CD4-positive, alpha-beta T cell treated with Interleukin-10 for 1 hour (primary cell): ENCODE measurements at places on chromosomes 16 and 17.

- no peak for DNase-seq
Observed at GRCh38 chr16:81318711-81319110, 3.9 kb downstream of the GAN start.

GRCh38 chr16:14337303-14338191, 266.4 kb downstream of the MRTFB start:
- DNase-seq = no peak

GRCh38 chr17:75094871-75095399, 7.2 kb downstream of the SLC16A5 start:
- DNase-seq = no peak

- no peak for DNase-seq
Observed at GRCh38 chr16:73053364-73054124, 5.6 kb upstream of the ZFHX3 start.

- DNase-seq = peak; percentile 51
Observed at GRCh38 chr17:43905985-43906852, 1.1 kb downstream of the MPP2 start.

DNA sequence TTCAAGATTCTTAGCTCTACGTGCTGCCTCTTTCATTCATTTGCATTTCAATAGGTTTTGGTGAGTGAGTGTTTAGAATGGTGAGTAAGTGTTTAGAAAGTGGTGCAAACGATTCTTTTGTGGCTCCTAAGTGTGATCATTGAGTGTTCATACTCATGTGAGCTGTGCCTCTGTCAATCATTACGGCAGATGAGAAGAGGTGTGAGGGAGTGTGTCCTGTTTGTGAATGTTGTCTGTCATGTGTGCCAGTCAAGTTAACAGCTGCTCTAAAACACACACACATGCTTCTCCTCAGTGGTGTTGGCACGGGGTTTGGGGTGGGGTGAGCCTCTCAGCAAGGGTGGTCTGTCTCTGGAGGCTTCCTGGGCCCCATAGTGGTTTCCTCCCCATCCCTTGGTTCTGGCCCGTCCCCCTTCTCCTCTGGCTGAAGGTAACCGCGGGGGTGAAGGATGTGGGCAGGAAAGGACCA, 11.4 kb downstream of the MYL4 start:
- DNase-seq = peak; percentile 45

DNA sequence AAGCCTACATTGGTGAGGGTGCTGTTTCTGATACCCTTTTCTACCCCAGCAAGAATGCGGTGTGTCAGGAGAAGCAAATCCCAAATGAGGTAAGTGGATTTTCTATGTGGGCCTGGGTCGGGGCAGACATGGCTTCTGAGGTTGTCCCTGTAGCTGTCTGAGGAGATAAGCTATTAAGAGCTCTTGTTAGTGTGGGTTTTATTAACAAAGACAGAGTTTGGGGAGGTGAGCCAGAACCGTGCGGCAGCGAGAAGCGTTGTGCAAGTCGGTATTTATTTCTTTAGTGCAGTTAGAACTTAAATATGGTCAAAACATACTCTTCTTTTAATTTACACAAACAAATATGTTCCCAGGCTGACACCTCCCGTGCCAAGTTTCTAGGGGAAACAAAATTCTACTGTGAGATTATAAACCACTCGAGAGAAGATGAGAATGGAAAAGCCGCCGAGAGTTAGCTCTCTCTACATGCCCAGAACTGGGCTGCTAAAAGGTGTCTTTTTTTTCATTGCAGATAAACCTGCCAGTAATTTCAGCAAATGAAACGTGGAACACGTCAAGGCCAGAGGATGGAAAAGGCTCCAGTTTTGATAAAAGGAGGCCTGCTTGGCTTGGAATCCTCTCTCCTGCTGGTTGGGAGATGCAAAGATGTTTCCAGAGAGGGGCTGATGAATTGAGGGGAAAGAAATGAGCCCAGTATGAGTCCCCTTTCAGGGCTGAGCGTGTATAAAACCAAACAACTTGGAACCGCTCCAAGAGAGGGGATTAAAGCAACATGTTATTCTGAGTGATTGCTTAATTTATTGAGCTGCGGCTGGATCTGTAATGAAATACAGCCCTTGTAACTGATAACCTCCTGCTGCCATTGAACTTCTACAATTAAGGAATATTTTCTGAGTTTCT, 254.6 kb downstream of the MRTFB start:
- DNase-seq = no peak

DNA sequence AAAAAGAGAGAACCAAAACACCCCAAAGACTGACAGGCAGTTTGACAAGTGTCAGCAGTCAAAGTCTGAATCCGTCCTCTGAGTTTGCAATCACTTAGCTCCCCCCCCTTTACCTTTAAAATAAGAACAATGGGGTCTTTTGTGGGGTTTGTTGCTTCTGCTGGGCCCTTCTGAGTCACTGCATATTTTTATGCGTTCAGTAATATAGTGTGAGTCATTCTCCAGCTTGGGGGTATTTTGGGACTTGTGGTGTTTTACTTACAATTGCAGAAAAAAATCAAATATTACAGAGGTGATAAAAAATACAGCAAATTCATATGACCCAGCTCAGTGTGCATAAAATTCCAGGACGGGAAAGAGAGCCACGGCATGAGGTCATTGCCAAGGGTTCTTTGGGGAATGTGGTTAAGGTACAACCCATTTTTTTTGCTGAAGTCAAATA, 120.1 kb downstream of the CYLD start:
- no peak for DNase-seq

DNA sequence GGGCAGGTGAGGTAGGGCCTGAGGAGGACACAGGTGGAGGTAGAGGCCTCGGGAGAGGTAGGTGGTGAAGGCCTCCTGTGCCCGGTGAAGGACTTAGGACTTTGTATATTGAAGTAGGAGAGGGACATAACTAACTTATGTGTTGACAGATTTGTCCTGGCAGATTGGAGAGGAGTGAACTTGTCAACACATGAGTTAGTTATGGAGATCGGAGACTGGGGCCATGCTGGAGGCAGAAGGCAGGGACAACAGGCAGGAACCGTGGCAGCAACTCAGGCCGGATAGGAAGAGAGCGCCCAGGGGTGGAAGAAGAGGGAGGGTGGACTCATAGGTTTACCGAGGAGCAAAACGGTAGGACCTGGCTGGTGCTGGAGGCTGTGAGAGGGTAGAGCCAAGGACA, 18.4 kb downstream of the GLP2R start:
- DNase-seq = no peak

- DNase-seq = no peak
Observed at GRCh38 chr17:31877911-31878702, 19.1 kb upstream of the COPRS start.

GRCh38 chr17:77487677-77488530, 347.1 kb downstream of the SEC14L1 start:
- no peak for DNase-seq
